ENCODE measurements at places on chromosomes 12 and 14. TPM values are rescaled to one million over a fixed set of nuclear protein-coding genes. Genes with fewer than 3 reads are reported as not detected.

DNA sequence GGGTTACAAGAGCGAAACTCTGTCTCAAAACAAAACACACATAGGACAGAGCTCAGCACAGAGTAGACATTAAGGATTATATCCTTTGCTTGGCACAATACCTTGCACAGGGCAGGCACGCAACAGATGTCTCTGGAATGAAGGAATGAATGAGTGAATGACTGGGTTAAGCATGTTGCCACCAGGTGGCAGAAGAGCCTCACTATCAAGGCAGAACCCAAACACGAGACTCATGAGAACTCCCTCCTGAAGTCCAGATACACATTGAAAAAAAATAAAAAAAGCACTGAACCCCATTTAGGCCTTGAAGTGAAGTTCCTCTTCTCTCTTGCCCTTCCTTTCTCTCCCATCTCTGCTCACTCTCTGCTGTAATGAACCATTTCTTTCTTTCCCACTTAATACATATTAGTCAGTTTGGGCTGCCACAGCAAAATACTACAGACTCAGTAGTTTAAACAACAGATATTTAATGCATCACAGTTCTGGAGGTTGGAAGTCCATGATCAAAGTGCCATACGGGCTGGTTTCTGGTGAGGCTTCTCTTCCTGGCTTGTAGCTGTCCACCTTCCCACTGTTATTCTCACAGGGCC is 26.6 kb upstream of the LTA4H start:
- peak; percentile 85 for DNase-seq

ALKBH2 gene
- 16.0 TPM for total RNA-seq

- DNase-seq: no peak
Observed at GRCh38 chr14:92223025-92223424, 99.9 kb upstream of the SLC24A4 start.

POLE2 gene
- 14.2 TPM for total RNA-seq

- DNase-seq: peak; percentile 69
Observed at GRCh38 chr14:76772300-76773187, 11.3 kb downstream of the VASH1 start.

GRCh38 chr14:102490456-102490855 is 19.1 kb downstream of the ANKRD9 start:
- DNase-seq: no peak

DNA sequence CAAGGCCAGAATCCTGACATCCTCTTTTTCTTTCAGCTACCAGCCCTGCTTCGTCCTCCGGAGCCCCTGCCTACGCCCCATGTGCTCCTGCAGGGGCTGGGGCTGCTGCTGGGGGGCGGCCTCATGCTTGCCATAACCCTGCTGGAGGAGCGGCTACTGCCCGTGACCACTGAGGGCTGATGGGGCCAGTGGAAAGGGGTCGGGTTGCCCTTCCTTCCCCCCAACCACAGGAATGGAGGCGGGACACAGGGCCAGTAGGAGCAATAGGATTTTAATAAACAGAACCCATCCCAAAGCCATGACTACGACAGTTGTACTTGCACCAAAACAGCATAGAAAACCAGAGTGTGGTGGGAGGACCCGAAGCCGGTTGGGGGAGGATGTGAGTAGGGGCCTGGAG is 7.7 kb downstream of the SLC39A5 start:
- no peak for DNase-seq

DNA sequence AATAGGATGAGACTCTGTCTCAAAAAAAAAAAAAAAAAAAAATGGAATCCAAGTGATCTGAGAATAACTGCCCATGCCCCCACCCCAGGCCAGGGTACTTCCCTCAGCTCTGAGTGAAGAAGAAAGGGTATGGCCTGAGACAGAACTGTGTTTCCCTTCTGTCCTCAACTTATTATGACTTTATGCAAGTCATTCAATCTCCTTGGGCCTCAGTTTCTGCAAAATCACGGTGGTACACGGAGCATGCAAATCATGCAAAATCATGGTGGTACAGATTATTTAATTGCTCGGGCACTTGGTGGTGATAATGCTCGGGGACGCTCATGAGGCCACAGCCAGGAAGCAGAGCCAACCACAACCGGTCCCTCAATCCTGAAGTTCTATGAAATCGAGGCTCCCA is 56.5 kb upstream of the TBX3 start:
- no peak for DNase-seq

GRCh38 chr12:131283191-131283861 is 329.6 kb downstream of the ADGRD1 start:
- DNase-seq: no peak

All from fibroblast of villous mesenchyme (primary cell).